ENCODE measurements at places on chromosomes 7 and 10. TPM values are rescaled to one million over a fixed set of nuclear protein-coding genes. Genes with fewer than 3 reads are reported as not detected.

The DENND10 gene
- 51.3 TPM for total RNA-seq

The LSM8 gene
- total RNA-seq, result 48.1 TPM

The GIMAP4 gene
- 46.2 TPM for total RNA-seq

The UNCX gene
- 1.8 TPM for total RNA-seq

The CCL24 gene
- not detected for total RNA-seq
